ENCODE measurements at places on chromosomes 5 and 9.

- DNase-seq: no peak
Observed at GRCh38 chr5:73358366-73358765, 90.2 kb downstream of the FOXD1 start.

DNA sequence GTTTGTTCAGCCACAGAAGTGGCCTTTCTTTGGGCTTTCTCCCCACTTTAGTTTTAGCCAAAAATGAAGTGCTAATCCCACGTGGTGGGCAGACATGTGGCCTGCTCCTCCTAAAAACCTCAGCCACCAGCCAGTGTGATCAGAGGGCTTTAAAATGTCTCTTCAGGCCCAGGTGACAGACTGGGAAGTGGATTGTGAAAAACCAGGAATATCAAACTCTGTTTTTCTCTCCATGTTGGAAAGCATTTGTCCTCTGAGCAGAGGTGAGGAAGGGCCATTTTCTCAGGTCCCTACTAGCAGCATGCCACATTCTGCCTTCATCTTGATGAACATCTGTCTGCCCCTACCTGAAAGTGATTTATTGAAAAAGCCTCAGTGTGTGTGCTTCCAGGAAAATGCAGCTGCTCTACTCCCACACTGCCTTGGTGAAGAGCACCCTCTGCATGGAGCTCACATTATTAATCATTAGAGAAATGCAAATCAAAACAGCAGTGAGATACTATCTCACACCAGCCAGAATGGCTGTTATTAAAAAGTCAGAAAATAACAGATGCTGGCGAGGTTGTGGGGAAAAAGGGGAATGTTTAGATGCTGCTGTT, 181.2 kb upstream of the DMAC1 start:
- no peak for DNase-seq

- DNase-seq: no peak
Observed at GRCh38 chr9:129816501-129817435, 7.2 kb downstream of the TOR1A start.

GRCh38 chr5:154221371-154221896, 30.9 kb downstream of the GALNT10 start:
- DNase-seq: no peak

- DNase-seq: no peak
Observed at GRCh38 chr5:64666078-64666477, 24.2 kb upstream of the SHISAL2B start.

- no peak for DNase-seq
Observed at GRCh38 chr5:93829346-93829745, 87.9 kb upstream of the POU5F2 start.

DNA sequence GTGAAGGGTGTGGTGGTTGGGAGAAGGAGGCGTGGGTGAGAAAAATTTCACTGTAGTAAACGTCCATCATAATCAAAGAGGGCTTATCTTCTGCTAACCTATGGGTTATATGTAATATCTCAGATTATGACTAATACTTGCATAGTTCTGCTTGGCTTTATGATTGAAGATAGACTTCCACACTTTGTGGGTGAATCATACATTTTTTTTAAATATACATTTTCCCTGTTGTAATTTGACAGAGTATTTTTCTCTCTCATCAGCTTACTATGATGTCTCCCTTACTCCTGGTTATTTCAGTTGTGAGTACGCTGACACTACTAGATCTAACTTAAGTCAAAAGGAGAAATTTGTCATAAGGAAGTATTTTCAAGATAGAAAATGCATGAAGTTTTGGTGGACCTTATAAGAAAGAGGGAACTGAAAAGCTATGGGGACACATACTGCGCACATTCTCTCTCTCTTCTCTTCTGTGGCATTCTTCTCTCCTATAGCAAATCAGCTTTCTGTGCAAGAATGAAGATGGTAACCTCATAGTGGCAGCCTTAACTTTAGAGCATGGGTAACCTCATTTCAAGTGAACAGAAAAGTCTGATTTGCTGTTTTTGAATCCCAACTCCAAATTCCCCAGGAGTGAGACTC, 4.9 kb upstream of the JAK2 start:
- DNase-seq: no peak

- DNase-seq: no peak
Observed at GRCh38 chr5:157213527-157214243, 33.0 kb downstream of the ITK start.

- no peak for DNase-seq
Observed at GRCh38 chr9:81427870-81428269, 261.5 kb downstream of the TLE1 start.

GRCh38 chr5:172706796-172707195, 64.2 kb downstream of the DUSP1 start:
- DNase-seq: no peak

- peak; percentile 76 for DNase-seq
Observed at GRCh38 chr9:97980918-97981845, 2.0 kb upstream of the ANP32B start.

GRCh38 chr9:1332156-1332555, 282.0 kb downstream of the DMRT2 start:
- no peak for DNase-seq

DNA sequence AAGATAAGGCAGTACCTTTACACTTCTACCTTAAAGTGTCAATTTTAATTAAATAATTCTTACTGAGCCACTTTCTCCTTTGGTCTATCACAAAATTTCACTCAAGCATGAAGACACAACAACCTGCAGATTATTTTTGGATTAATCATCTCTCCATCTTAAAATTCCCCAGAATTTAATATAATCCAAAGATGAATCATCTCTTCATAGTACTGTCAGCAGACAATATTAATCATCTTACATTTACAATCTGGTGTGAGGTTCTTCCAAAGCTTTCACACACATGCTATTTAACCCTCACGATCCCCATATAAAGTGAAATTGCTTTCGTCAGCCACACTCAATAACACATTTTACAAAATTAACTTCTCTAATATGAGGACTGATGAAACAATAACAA, 43.0 kb downstream of the LHFPL2 start:
- DNase-seq: no peak
